Uterus (tissue), 4 donors: ENCODE measurements at places on chromosomes 3 and 15.

- H3K27me3 ChIP-seq = no peaks in the 10 kb centered on the region
- H3K36me3 ChIP-seq = no peaks in the 10 kb centered on the region
- no peaks in the 10 kb centered on the region for H3K4me1 ChIP-seq
- H3K27ac ChIP-seq = no peak overlapping the region
- H3K4me3 ChIP-seq = no peak overlapping the region
Measured at GRCh38 chr3:155465664-155466063, 172.2 kb upstream of the STRIT1 start.

DNA sequence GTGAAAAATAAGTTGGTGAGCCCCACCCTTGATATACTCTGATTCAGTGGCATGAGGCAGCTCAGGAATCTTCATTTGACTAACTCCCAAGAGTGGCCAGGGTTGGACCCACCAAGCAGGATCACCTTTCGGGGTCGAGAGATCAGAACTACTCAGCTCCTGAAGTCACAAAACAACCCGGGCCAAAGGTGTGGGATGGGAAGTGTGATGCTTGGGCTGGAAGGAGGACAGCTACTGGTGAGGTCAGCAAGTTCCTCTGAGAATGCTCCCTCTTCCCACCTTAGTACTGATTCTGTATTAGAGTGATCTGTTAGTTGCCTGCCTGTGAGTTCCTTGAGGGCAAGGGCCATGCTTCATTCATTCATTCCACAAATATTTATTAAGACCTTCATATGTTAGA is 15.1 kb downstream of the ESYT3 start:
- no peaks in the 10 kb centered on the region for H3K27me3 ChIP-seq
- H3K27ac ChIP-seq = no peak overlapping the region
- H3K36me3 ChIP-seq = no peaks in the 10 kb centered on the region
- H3K4me3 ChIP-seq = no peak overlapping the region
- H3K4me1 ChIP-seq = no peaks in the 10 kb centered on the region
- DNase-seq = no peak

- no peak for DNase-seq
- no peaks in the 10 kb centered on the region for H3K4me1 ChIP-seq
- H3K4me3 ChIP-seq = no peak overlapping the region
- H3K27ac ChIP-seq = no peak overlapping the region
- H3K36me3 ChIP-seq = no peaks in the 10 kb centered on the region
- no peaks in the 10 kb centered on the region for H3K27me3 ChIP-seq
Measured at GRCh38 chr3:194471863-194472262, 14.9 kb downstream of the ATP13A3 start.

- H3K4me1 ChIP-seq = no peaks in the 10 kb centered on the region
- H3K36me3 ChIP-seq = no peaks in the 10 kb centered on the region
- H3K27ac ChIP-seq = no peak overlapping the region
- DNase-seq = no peak
Measured at GRCh38 chr3:24595796-24596195, 101.1 kb upstream of the THRB start.
